Osteocyte (in vitro differentiated cells): ENCODE measurements at places on chromosomes 6 and 20. TPM values are rescaled to one million over a fixed set of nuclear protein-coding genes. Genes with fewer than 3 reads are reported as not detected.

Gene GNAS
- total RNA-seq: 1,150 and 1,173 TPM in 2 replicates

Gene ZNF831
- total RNA-seq: not detected in 2 replicates

Gene DACT2
- 0.94 and 1.4 TPM in 2 replicates for total RNA-seq

Gene ZNF311
- total RNA-seq: 1.5 and 1.7 TPM in 2 replicates

Gene ARFGEF3
- total RNA-seq: 0.05 and 0.08 TPM in 2 replicates

Gene PRR18
- total RNA-seq: not detected in 2 replicates

Gene HLA-DQB1
- total RNA-seq: not detected in 2 replicates

Gene TTK
- total RNA-seq: 4.3 and 4.5 TPM in 2 replicates

Gene RPS6KA2
- 89.9 and 102 TPM in 2 replicates for total RNA-seq

Gene WFDC12
- not detected in 2 replicates for total RNA-seq

DNA sequence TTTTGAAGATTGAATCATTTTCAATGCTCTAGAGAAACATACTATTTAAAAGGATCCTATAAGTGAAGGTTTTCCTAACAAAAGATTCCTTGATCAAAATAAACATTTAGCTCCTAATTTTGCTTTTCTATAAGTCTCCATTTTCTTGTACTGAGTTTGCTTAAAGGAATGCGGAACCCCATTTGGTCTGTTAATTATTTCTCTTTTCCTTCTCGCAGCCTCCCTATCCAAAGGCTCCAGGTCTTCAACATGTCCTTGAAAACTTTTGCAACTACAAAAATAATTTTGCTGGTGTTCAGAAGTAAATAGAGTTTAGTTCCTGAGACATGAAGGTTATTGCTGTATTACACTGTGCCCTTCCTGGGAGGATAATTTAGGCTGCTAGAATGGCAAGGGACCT lies 8.3 kb upstream of the NPEPL1 start:
- H3K36me3 ChIP-seq: peaks cover 31% of the 10 kb centered on the region
- H3K4me3 ChIP-seq: no peak overlapping the region
- H3K27ac ChIP-seq: no peak overlapping the region
- DNase-seq: no peak

DNA sequence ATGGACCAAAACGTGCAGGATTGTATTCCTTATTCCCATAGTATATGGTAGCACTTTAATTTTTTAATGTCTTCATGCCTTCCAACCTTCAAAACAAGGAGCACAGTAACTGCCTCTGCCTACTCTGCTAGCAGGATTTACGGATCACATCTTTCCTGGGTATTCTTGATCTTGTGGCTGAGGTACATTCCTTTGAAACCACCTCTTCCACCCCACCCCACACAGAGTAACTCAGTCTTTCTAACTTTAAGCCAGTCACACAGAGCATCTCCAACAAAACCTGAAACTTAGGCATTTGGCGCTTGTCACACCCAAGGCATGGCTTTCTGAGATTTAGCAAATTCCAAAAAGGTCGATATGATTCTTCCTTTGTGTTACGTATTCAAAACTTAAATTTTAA lies 2.3 kb upstream of the ID4 start:
- no peak overlapping the region for H3K27ac ChIP-seq
- H3K4me1 ChIP-seq: peaks cover 14% of the 10 kb centered on the region
- peaks cover 2% of the 10 kb centered on the region for H3K36me3 ChIP-seq
- no peak for DNase-seq

GRCh38 chr6:45880676-45881075 lies 135.0 kb downstream of the CLIC5 start:
- peaks cover 12% of the 10 kb centered on the region for H3K4me1 ChIP-seq
- DNase-seq: no peak
- peaks cover 25% of the 10 kb centered on the region for H3K27me3 ChIP-seq

GRCh38 chr6:136563386-136564152 lies 13.3 kb upstream of the MAP7 start:
- DNase-seq: no peak
- no peaks in the 10 kb centered on the region for H3K27me3 ChIP-seq
- H3K4me1 ChIP-seq: peaks cover 3% of the 10 kb centered on the region
- H3K36me3 ChIP-seq: no peaks in the 10 kb centered on the region
- no peak overlapping the region for H3K4me3 ChIP-seq

DNA sequence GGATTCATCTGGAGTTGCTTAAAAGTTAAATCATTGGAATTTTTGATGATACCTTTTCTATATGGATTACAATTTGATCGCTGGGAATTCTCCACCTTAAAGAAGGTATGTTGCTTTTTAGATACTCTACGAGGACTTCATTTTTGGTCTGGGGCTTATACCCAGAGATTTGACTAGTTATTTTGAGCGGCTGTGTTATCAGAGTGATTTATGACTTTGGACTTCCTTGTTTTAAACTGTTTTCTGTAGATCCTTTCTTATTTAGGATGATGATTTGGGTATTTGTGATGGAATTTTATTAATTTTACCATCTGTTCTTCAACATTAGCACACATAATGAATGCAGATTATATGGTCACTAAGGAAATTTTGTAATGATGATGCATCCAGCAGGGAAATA lies 75.2 kb downstream of the SOX4 start:
- peaks cover 2% of the 10 kb centered on the region for H3K36me3 ChIP-seq
- peaks cover 45% of the 10 kb centered on the region for H3K27me3 ChIP-seq
- no peak overlapping the region for H3K27ac ChIP-seq
- H3K4me1 ChIP-seq: peaks cover 28% of the 10 kb centered on the region

GRCh38 chr6:3390698-3391097 lies 66.2 kb downstream of the SLC22A23 start:
- H3K4me3 ChIP-seq: no peak overlapping the region
- peaks cover 9% of the 10 kb centered on the region for H3K4me1 ChIP-seq
- DNase-seq: no peak
- H3K27ac ChIP-seq: peak overlapping the region; percentile 79
- peaks cover 3% of the 10 kb centered on the region for H3K36me3 ChIP-seq

- no peak overlapping the region for H3K4me3 ChIP-seq
- H3K4me1 ChIP-seq: peaks cover 8% of the 10 kb centered on the region
- H3K27me3 ChIP-seq: peaks cover 19% of the 10 kb centered on the region
- no peaks in the 10 kb centered on the region for H3K36me3 ChIP-seq
- H3K27ac ChIP-seq: no peak overlapping the region
- no peak for DNase-seq
These were observed 164.3 kb downstream of the VEGFA start for GRCh38 chr6:43934183-43934802.

GRCh38 chr20:19670829-19671228 lies 87.2 kb upstream of the RIN2 start:
- DNase-seq: no peak
- H3K27ac ChIP-seq: no peak overlapping the region
- no peaks in the 10 kb centered on the region for H3K4me1 ChIP-seq
- no peaks in the 10 kb centered on the region for H3K36me3 ChIP-seq

- H3K4me3 ChIP-seq: no peak overlapping the region
- no peak overlapping the region for H3K27ac ChIP-seq
- peaks cover 13% of the 10 kb centered on the region for H3K27me3 ChIP-seq
- H3K4me1 ChIP-seq: no peaks in the 10 kb centered on the region
- no peak for DNase-seq
These were observed 197.4 kb upstream of the POU3F2 start for GRCh38 chr6:98636941-98637340.

- H3K4me1 ChIP-seq: peaks cover 17% of the 10 kb centered on the region
- DNase-seq: no peak
- H3K27ac ChIP-seq: no peak overlapping the region
- H3K4me3 ChIP-seq: no peak overlapping the region
- peaks cover 2% of the 10 kb centered on the region for H3K36me3 ChIP-seq
These were observed 112.8 kb downstream of the SAMD5 start for GRCh38 chr6:147621263-147621662.

DNA sequence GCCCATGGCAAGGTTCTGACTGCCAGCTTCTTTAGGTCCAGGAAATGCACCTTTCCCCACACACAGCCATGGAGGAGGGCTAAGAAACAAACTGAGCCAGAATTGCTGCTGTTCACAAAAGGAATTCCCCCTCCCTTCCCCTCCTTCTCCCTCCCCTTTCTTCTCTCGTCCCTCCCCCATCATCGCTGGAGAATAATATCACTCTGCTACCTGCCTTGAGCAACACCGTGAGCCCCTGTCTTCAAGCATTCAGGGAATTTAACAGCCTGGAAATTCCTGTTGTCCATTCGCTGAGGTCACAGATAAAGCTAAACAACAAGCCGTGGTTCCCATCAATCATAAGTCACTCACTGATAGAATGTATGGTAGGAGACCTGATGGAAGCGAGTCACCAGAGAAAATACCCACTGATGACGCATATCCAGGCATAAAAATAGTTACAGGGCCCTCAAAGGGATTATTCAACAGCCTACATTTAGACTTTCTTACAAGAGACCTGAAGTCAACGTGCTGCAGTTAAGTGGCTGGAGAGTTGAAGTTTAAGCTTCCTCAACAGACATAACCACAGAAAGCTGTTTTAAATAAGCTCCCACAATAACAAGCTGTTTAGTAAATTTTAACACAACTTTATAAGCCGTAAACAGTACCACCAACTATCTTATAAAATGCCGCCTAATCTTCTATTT lies 59.7 kb downstream of the HIVEP2 start:
- H3K4me1 ChIP-seq: peaks cover 53% of the 10 kb centered on the region
- H3K4me3 ChIP-seq: peak overlapping the region; percentile 89
- no peak for DNase-seq
- no peaks in the 10 kb centered on the region for H3K36me3 ChIP-seq
- H3K27ac ChIP-seq: peak overlapping the region; percentile 98

DNA sequence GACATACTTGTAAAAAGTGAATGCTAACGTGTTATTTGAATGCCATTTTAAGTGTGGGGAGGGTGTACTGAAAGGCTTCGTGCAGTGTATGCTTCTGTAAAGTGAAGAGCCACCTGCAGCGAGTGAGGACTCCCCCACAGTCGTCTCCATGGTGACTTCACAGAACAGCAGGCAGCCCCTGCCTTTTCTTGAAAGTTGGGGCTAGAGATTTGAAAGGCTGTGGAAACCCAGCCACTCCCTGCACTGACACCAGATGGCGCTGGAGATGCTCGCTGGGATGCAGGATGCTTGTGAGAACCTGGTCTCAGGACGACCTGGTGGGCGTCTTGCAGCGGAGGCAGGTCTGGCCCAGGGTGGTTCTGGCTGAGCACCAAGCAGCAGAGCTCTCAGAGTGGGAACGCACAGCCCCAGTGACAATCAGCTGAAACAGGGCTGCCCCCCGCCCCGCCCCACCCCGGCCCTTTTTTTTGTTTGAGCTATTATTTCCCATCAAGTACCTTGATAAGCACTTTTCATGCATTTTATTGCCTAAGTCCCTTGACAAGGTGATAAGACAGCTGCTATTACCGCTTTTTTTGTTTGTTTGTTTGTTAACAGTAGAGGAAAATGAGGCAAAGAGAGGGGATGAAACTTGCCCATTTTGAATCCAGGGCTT lies 150.3 kb downstream of the SYCP2 start:
- no peaks in the 10 kb centered on the region for H3K27me3 ChIP-seq
- no peak overlapping the region for H3K4me3 ChIP-seq
- H3K36me3 ChIP-seq: no peaks in the 10 kb centered on the region
- H3K27ac ChIP-seq: no peak overlapping the region
- no peaks in the 10 kb centered on the region for H3K4me1 ChIP-seq

- H3K27ac ChIP-seq: no peak overlapping the region
- no peaks in the 10 kb centered on the region for H3K4me1 ChIP-seq
- H3K4me3 ChIP-seq: no peak overlapping the region
- no peaks in the 10 kb centered on the region for H3K36me3 ChIP-seq
These were observed 37.6 kb downstream of the GPLD1 start for GRCh38 chr6:24451581-24452388.

- H3K36me3 ChIP-seq: no peaks in the 10 kb centered on the region
- DNase-seq: no peak
- H3K27me3 ChIP-seq: no peaks in the 10 kb centered on the region
- peaks cover 20% of the 10 kb centered on the region for H3K4me1 ChIP-seq
These were observed 135.1 kb upstream of the COL21A1 start for GRCh38 chr6:56382416-56382940.

GRCh38 chr6:163583558-163583957 lies 169.0 kb downstream of the QKI start:
- H3K36me3 ChIP-seq: peaks cover 2% of the 10 kb centered on the region
- peaks cover 46% of the 10 kb centered on the region for H3K4me1 ChIP-seq
- no peak overlapping the region for H3K4me3 ChIP-seq
- H3K27me3 ChIP-seq: no peaks in the 10 kb centered on the region
- H3K27ac ChIP-seq: no peak overlapping the region

- H3K27ac ChIP-seq: no peak overlapping the region
- no peaks in the 10 kb centered on the region for H3K36me3 ChIP-seq
- peaks cover 19% of the 10 kb centered on the region for H3K4me1 ChIP-seq
- no peaks in the 10 kb centered on the region for H3K27me3 ChIP-seq
These were observed 710.1 kb upstream of the NRSN1 start for GRCh38 chr6:23415819-23416427.

DNA sequence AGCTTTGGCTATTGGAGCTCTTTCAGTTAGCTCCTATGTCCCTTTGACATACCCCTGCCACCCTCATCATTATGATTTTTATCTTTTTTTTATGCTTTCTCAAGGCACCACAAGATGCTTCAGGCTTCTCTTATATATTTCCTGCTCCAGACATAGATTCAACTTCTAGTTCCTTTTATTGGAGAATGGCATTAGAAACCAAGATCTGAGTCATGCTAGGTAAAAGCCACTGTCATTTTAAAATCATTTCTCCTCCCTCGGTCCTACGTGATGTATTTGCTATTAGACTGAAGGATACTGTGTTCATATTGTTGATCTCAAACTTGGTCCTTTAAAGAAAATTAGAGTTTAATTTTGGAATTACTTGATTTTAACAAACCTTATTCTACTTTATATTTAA lies 8.3 kb downstream of the TENT5A start:
- H3K27me3 ChIP-seq: no peaks in the 10 kb centered on the region
- H3K4me1 ChIP-seq: peaks cover 25% of the 10 kb centered on the region
- peaks cover 32% of the 10 kb centered on the region for H3K36me3 ChIP-seq
- H3K4me3 ChIP-seq: no peak overlapping the region
- DNase-seq: no peak

GRCh38 chr20:63519668-63520503 lies 679 bp upstream of the PPDPF start:
- no peaks in the 10 kb centered on the region for H3K27me3 ChIP-seq
- H3K27ac ChIP-seq: peak overlapping the region; percentile 50
- peaks cover 11% of the 10 kb centered on the region for H3K36me3 ChIP-seq
- no peak for DNase-seq
- peaks cover 15% of the 10 kb centered on the region for H3K4me1 ChIP-seq
- peak overlapping the region; percentile 66 for H3K4me3 ChIP-seq

GRCh38 chr20:3744806-3745685 lies 12.6 kb downstream of the HSPA12B start:
- H3K4me1 ChIP-seq: peaks cover 4% of the 10 kb centered on the region
- DNase-seq: no peak
- H3K27me3 ChIP-seq: peaks cover 15% of the 10 kb centered on the region
